ENCODE measurements at places on chromosomes 2 and 18.

DNA sequence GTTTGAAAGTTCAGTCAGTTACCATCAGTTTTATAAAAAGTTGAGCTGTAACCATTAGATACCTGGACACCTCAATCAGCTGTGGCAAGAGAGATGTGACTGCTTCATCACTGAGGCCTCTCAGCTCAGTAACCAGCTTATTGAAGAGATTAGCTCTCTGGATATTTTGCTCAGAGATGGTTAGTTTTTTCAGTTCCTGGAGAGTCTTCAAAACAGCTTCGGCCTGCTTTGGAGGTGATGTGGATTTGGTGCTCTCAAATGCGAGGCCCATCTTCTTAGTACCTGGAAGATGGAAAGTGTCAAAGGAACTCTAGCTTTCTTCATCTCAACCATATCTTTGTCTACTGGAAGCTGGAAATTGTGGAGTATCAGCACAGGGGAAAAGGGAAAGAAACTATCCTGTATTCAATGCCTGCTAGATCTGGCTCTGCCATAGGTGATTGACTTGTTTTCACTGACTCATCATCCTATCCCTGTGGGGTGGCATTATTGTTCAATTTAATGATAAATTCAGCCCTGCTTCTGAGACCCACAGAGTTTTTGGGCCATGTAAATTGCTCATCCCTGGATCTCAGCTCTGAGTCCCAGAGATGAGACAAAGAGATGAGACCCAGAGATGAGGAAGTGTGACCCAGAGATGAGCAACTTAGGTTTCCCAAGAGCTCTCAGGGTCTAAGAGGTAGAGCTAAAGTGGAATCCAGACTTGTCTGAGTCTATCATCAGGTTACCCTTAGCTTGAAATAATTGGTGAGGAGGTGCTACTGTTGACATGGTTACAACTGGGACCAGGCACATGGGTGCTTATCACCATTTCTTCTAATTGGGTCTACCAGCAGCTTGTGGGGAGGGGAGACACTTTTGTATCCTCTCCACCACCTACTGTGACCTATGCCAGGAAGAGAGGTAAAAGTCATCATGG is 10.4 kb downstream of the APOB start:
- no peak for DNase-seq

DNA sequence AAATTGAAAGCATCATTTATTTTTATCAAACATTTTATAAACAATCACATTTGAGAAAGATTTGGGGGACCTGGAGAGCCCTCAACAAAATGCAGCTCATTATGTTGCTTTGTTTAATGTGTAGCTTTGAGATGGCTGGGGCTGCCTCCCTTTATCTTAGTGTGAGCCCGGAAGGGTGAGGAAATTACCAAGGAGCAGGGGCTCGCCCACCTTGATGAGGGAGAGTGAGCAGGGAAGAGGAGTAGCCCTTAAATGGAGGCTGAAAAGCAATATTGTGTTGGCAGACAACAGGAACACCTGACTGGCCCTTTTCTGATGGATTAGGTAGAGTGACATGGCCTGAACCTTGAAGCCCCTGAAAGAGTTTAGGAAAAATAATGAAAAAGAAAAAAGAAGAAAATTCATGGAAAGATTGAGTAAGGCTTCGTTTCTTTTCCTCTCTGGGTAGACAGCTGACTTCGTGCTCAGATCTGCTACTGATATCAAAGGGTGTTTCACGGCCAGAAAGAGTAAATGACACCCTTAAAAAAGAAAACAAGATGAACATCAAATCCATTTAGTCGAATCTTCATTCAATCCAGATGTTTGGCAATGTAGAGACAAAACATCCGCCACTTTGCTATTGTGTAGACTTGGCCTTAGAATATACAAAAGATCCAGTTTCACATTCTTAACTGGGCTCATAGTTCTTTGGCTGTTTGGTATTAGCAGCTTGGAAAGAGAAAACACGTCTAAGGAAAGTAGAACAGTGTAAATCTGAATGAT is 206.5 kb upstream of the TCF4 start:
- no peak for DNase-seq

DNA sequence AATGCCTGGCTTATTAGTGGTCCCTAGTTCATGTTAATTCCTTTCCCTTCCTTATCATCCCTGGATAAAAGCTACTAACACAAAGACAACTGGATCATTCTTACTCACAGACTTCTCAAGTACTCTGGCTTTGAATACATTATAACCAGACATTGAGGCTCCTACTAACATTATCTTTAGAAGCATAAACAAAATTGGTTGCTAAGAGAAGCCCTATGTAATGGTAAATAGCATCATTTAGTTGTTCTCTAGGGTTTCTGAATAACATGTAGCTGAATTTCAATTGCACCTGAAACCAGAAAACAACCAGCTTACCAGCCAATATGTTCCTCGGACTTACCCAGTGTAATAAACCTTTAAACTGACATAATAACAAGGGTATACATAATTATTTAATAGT is 114.1 kb upstream of the NCKAP5 start:
- DNase-seq, result no peak

GRCh38 chr2:36330473-36331395 is 24.8 kb upstream of the CRIM1 start:
- no peak for DNase-seq

DNA sequence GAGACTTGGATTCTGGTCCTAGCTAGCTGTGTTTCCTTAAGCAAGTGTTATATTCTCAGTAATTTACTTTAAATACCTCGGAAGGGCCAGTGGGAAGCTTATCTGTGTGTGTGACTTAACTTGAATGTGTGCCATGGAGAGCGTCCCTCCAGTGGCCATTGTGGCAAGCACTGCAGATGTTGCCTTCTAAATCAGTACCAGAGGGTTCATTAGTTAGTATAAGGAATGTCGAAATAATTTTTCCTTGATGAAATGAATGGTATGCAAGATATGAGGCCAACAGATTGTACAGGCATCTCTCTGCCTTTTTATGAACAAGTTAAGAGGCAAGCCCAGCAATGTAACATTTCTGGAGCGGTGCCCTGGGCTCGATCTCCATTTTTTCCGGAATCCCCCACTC is 52.0 kb downstream of the FBXO36 start:
- no peak for DNase-seq

GRCh38 chr2:75561566-75562512 is 1.1 kb upstream of the EVA1A start:
- DNase-seq, result no peak

- no peak for DNase-seq
Observed at GRCh38 chr2:229562472-229563127, 151.8 kb downstream of the DNER start.

DNA sequence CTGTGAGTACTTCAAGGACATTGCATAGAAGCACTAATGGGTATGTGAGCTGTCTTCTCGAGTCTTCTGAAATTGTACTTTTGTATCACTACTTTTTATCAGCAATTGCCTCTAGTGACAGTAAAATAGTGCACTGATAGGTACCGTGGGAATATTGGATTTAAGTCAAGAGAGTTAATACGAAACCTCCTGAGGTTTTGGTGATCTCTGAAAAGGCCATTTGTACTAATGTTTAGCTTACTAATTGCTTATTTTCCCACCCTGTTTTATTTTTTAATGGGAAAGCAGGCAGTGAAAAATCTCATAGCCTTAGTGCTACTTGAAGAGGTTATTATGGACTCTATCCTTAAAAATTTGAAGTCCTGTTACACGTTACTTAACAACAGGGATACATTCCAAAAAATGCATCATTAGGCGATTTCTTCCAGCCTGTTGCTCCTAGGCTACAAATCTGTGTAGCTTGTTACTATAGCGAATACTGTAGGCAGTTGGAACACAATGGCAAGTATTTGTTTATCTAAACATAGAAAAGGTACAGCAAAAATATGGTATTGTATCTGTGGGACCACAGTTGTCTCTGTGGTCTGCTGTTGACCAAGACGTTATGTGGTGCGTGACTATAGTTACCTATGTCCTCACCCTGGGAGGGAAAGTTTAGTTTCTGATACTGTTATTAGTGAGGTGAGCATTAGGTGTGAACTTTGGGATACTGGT is 65.9 kb downstream of the CAB39 start:
- DNase-seq, result no peak

DNA sequence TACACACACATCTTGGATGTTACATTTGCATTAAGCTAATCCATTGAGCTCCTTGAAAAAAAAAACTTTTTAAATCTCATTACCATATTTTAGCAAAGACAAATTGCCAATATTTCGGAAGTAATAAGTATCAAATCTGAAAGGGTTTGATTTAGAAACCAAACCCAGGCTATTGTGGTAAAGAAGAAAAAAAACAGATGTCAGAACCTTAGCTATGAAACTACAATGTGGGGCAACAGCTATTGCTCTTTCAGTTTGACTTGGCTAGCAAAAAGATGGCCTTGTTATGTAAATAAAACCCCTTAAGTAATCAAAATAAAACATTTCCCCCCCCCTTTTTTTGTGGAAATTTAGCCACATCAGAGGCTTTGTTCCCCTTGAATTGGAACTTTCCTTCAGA is 41.2 kb upstream of the REG3A start:
- DNase-seq, result no peak

DNA sequence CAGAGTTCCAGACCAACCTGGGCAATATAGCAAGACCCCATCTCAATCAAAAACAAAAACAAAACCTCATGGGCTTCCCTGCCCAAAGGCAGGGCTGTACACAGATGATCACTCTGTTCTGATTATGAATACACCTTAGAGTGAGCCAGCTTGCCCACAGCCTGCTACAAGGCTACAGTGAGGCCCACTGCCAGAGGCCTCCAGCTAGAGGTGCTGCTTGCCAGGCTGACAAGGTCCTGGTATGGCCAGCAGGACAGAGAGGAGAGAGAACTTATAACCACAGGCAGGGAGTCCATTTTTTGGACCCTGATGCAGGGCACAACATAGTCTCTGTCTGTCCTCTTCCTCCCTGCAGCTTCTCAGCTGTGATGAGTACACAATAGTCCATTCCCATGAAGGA is 41.5 kb downstream of the KANSL3 start:
- no peak for DNase-seq

- no peak for DNase-seq
Observed at GRCh38 chr2:39608686-39609441, 56.9 kb upstream of the TMEM178A start.

- DNase-seq, result no peak
Observed at GRCh38 chr2:105090091-105090490, 52.2 kb downstream of the MRPS9 start.

GRCh38 chr18:58057291-58057965 is 13.4 kb downstream of the NEDD4L start:
- DNase-seq, result no peak

DNA sequence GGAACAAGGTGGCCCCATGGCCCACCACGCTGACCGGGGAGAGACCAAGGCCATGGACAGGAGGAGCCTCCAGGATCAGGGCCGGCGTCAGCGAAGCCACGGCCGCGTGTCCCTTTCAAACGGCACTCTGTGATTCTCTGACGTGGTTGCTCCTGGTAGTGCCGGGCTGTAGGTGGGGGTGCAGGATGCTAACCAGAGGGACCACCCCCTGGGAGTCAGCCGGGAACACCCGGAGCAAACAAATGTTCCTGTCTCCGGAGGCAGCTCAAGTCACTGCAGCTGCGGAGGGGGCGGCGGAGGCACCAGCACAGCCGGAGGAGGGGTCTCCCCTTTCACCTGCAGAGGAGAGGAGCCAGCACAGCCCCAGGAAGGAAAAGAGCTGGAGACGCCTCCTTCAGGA is 750.6 kb upstream of the SALL3 start:
- no peak for DNase-seq

GRCh38 chr18:658947-659533 is 1.6 kb downstream of the TYMS start:
- DNase-seq, result no peak

GRCh38 chr2:189783451-189783926 is 650 bp downstream of the ORMDL1 start:
- DNase-seq, result no peak

DNA sequence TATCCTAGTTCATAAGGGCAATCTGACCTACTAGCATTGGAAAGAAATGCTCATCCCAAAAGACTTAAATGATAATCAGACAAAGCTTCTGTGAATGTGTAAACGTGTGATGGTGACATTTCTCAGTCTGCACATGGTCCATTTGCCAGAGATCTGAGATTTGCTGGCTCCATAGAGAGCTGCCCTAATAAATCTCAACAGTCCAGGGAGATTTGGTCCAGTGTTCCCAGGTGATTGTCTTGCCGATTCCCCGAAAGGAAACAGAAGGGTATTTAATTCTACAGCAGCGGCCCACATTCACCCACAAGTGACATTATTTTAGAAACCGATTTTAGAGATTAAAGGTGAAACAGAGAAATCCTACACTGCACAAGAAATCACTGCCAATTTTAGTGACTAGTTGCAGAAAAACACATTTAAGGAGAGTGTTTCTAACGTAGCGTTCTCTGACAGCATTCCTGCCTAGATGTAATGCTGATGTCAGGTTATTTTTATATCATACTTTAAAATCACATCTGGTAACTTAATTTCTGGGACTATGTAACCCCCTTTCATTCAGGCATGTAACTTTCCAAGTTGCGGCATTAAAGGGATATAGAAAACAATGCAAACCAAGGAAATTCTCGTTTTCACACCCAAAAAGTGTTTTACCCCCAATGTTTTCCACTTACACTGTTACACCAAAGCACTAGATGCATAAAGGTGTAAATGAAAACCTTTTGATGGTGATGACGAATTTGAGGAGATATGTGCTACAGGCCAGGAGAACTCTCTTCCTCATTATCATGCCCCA is 231.9 kb upstream of the FN1 start:
- DNase-seq, result no peak

- DNase-seq, result no peak
Observed at GRCh38 chr2:240324312-240325015, 111.0 kb upstream of the GPC1 start.

GRCh38 chr2:211923019-211923418 is 615.6 kb downstream of the ERBB4 start:
- no peak for DNase-seq

GRCh38 chr2:180707884-180708205 is 272.6 kb upstream of the UBE2E3 start:
- no peak for DNase-seq

GRCh38 chr2:213002383-213002782 is 149.0 kb downstream of the IKZF2 start:
- DNase-seq, result no peak

- no peak for DNase-seq
Observed at GRCh38 chr18:77191071-77191751, 58.4 kb upstream of the GALR1 start.

DNA sequence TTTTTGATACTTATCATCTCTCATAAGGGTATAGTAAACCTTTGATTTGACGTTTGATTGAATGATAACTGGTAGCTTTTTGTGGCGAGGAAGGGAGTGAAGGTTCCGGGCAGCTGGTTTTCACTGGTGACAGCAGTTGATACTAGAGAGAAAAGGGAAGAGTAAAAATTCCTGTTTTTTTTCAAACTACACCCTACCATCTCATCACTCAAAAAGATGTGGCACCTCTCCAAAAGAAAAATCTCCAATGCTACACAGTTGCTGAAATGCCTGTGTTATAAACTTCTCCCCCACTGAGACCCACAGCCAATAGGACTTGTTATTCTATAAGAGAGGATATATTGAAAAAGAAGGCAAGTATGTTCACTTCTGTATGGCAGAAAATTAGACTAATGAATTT is 154.0 kb downstream of the MAIP1 start:
- DNase-seq, result no peak

GRCh38 chr2:239660390-239661230 is 259.8 kb upstream of the HDAC4 start:
- no peak for DNase-seq

- DNase-seq, result no peak
Observed at GRCh38 chr2:38907743-38908562, 18.3 kb downstream of the ARHGEF33 start.
